ENCODE measurements at places on chromosomes 7 and 10. TPM values are rescaled to one million over a fixed set of nuclear protein-coding genes. Genes with fewer than 3 reads are reported as not detected.

- no peak for DNase-seq
Observed at GRCh38 chr7:157757776-157758467, 421.1 kb downstream of the DNAJB6 start.

Gene PARD3
- 29.6 TPM for total RNA-seq

Gene ADARB2
- total RNA-seq = 0.11 TPM

Gene CALY
- total RNA-seq = not detected

GRCh38 chr10:63145782-63146181 is 12.7 kb downstream of the NRBF2 start:
- no peak for DNase-seq

GRCh38 chr10:29569795-29570194 is 65.0 kb downstream of the SVIL start:
- DNase-seq = no peak

GRCh38 chr10:61000769-61001730 is 57.1 kb upstream of the RHOBTB1 start:
- no peak for DNase-seq

DNA sequence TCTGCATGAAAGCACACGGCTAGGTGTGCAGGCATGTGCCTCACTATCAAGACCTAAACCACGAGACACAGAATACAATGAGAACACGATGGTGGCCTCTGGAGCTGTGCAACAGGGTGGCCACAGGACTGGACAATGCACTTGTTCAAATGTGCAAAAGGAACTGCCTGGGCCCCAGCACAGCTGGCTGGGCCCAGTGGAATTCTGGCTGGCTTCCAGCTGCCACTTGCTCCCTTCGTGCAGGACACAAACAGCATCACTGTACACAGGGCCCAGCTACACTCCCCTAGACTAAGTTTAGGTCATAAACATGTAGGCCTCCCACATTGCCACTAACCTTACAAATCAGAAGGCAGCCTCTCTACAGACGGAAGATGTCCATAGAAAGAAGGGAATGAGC is 23.4 kb downstream of the DOCK4 start:
- peak; percentile 61 for DNase-seq

DNA sequence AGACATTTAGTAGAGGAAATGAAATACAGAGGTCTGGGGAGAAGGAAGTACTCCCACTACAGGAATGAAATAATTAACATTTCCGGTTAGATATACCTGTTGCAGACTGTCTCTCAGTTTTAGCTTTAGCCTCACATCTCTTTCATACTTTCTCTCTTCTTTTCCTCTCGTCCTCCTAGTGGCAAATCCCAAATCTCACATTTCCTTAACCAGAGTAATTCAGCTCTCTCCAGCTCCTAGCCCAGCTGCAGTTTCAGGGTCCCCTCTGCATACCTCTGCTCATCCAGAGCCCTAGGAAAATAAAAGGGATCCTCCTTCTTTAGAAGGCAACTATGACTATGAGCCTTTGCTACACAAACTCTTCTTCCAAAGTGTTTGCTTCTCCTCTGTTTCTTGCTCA is 643.2 kb downstream of the PHTF2 start:
- no peak for DNase-seq

Gene STEAP2
- 6.1 TPM for total RNA-seq

DNA sequence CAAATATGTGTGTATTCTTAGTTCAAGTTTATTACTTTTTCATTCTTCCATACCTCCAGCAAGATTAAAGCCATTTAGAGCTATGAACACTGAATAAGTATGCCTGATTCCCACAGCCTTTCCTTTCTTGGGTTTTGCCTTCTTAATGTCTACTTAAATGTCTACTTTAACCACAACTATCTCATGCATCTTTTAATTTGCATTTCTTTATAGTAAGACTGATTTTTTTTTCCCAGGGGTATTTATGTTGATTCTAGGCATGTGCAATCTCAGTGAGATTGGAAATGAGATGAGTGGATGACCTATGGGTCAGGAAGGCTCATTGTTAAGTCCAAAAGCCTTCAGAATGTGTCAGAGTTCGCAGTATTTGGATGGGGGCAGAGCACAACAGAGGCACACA is 3.6 kb downstream of the PCBD1 start:
- DNase-seq = no peak

Gene CC2D2B
- 0.30 TPM for total RNA-seq

Gene CADPS2
- total RNA-seq = 11.9 TPM

DNA sequence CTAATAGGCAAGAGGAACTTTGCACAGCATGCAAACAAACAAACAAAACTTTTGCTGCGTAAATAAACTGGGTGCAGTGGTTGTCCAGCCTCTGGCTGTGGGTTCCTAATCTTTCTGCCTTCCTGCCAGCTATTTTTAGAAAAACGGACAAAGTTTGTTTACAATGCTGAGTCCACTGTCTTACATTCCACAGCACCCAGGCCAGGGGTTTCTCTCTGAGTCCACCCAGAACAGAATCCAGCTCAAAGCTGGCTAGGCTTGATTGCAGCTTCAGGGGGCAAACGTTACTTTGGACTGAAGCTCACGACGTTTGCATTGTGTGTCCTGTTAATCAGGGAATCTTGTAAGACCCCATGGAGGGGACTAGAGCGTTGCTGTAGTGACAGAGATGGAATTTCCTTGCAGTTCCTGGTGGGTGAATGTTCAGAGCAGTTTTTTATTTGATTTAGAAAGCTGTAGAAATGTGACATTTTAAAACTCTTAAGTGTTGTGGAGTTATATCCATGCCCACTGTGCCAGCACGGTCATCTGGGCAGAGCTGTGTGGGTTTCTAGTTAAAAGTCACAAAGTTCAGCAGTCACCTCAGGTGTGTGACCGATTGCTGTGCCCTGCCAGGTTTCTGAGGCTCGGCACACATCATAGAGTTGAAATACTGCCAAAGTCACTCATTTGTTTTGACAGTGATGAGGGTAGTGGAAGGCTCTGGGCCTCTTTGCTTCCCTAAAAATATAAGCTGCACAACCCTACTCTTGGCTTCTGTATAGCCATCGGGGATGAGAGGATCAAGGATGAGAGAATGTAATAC is 247.0 kb downstream of the STK31 start:
- no peak for DNase-seq

- DNase-seq = no peak
Observed at GRCh38 chr10:74922921-74923320, 96.5 kb downstream of the KAT6B start.

Gene ADAMTS14
- total RNA-seq = 0.47 TPM

Gene TRIP6
- total RNA-seq = 11.7 TPM

DNA sequence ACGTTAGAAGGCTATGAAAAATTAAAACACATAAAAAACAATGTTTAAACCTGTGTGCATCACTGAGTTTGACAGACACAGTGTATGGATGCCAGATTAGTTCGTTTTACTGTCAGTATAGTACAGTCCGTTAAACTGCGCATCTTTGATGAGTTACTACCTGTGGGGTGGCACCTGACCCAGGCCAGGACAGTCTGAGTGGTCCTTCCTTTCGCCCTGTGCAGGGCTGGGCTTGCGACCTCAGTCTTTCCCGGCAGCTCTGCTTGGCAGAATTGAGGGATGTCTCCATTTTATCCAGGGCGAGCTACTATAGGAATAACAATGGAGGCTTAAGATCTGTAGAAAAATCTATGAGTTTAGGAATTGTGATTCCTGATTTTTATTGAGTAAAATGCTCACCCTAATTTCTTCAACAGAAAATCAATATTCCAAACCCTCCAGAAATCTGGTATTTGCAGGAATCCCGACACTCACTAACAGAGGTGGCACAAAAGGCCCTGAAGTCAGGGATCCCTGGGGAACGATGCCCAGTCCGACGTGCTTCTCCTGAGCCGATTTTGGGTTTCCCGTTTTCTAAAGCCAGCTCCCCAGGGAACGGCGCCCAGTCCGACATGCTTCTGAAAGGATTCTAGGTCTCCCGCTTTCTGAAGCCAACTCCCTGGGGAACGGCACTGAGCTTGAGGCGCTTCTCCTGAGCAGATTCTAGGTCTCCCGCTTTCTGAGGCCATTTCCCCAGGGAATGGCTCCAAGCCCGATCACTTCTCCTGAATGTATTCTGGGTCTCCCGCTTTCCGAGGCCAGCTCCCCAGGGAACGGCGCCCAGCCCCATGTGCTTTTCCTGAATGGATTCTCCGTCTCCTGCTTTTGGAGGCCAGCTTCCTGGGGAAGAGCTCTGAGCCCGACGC is 377.6 kb downstream of the DNAJB6 start:
- DNase-seq = no peak

Gene SPOCK2
- total RNA-seq = 8.6 TPM

GRCh38 chr7:110564246-110564645 is 526.7 kb upstream of the LRRN3 start:
- DNase-seq = no peak

DNA sequence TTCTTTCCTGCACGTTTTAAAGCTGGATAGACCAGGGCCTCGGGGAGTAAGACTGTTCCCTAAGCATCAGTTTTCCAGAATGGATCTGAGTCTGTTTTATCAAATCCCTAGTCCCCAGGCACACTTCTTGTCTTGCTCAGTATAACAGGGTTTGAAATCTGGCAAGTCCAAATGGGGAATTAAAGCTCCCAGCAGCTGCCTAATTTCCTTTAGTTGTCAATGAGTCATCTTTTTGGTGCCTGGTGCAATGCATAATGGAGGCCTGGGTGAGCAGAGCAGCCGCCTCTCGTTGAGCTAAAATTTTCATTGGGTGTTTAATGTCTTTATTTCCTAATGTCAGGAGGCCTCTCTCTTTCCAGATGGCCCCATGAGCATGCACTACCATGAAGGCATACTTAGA is 87.9 kb downstream of the STRA8 start:
- DNase-seq = no peak

Gene CYP3A7
- not detected for total RNA-seq

GRCh38 chr7:18292584-18292983 is 203.0 kb upstream of the HDAC9 start:
- DNase-seq = no peak

Gene TDRD1
- 1.9 TPM for total RNA-seq

GRCh38 chr10:92822964-92823363 is 25.4 kb upstream of the EXOC6 start:
- DNase-seq = no peak

Gene MEST
- 4.9 TPM for total RNA-seq

Measured in left ventricle myocardium inferior (tissue), 1 donor.